CD4-positive, alpha-beta T cell treated with Interleukin-15 for 4 hours (primary cell): ENCODE measurements at places on chromosomes 7 and 10.

DNA sequence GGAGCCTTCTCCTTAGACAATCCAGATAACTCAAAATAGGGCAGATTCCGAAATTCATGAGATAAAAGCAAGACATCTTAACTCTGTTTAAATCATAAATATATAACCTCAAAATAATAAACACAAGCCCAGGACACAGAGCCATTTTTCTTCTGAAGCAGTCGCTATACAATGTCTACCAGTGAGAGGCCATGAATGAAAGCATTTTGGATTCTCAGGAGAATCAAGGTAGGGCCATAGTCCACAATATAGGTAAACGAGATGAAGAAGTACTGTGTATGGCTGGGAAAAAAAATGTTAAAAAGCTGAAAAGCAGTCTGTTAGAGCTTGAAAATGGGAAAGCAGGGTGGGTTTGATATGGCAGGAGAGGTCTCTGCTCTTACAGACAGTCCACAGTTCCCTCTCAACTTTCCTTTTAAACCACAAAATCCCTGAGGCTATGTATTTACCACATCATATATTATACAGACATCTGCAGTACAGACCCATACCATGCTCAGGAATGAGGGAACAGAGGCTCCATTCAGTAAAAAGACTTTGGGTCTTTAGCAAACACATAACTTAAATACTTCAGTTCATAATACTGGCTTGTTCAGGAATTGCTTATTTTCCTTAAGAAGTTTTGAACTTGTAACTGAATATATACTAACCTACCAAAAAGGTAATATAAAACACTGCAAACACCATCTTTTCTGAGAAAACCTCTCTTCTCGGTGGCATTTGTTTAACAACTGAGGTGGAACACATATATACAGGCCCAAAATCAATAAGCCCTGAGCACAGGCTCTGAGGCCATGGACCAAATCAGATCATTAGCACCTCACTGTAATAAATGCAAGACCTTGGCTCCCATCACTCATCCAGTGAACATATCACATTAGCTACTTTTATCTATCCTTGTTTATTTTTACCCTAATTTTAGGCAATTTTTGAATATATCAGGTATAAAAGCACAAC, 109.3 kb downstream of the SORBS1 start:
- no peak for DNase-seq

GRCh38 chr10:110634527-110635209, 9.5 kb upstream of the RBM20 start:
- DNase-seq: no peak

GRCh38 chr10:79452174-79452611, 6.8 kb upstream of the ZCCHC24 start:
- no peak for DNase-seq

DNA sequence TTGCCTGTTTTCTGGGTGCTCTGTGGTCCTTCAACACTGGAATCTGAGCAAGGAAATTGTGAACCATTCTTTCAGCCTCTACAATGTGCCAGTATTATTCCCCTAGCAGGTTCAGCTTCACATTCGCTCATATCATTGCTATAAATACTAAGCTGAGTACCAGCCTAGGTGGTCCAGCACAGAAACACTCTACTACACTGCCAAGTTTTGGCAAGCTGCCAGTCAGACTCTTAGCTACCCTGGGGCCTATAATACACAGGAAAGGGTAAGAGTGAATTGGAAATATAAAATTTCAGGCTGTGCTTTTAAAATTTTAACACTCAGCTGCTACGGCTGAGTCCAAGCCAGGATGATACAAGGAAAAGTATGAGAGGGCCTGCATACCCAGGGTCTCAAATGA, 49.9 kb upstream of the PPP1R3A start:
- no peak for DNase-seq

- DNase-seq: no peak
Observed at GRCh38 chr7:96739609-96740008, 30.0 kb upstream of the SEM1 start.

DNA sequence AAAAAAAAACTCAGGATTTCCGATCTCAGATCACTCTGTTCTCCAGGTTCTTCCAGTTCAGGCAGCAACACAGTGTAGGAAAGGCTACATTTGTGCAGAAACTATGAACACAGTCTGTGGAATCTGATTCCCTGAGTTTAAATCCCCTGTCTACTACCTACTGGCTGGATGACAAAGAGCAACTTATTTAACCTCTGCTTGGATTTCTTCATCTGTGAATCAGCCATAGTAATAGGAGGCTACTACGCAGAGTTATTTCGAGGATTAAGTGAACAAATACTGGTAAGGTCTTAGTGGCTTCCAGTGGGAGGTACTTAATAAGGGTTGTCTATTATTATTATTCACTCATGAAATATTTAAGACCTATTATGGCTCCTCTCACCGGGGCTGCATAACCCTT, 44.3 kb upstream of the PDCD4 start:
- no peak for DNase-seq

DNA sequence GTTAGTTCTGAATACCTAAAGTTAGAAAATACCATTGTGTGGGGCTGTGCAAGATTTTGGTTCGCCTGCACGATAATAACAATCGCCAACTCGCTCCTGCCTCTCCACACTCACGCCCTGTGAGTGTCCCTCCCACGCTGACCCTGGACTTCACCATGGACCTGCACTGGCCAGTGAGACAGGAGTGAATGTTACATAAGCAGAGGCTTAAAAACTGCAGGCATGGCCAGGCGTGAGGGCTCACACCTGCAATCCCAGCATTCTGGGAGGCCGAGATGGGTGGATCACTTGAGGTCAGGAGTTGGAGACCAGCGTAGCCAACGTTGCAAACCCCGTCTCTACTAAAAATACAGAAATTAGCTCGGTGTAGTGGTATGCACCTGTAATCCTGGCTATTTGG, 68.4 kb downstream of the TCERG1L start:
- no peak for DNase-seq

GRCh38 chr7:44196450-44196872, 4.3 kb upstream of the YKT6 start:
- DNase-seq: peak; percentile 26

- no peak for DNase-seq
Observed at GRCh38 chr10:22148961-22149360, 68.9 kb downstream of the EBLN1 start.

DNA sequence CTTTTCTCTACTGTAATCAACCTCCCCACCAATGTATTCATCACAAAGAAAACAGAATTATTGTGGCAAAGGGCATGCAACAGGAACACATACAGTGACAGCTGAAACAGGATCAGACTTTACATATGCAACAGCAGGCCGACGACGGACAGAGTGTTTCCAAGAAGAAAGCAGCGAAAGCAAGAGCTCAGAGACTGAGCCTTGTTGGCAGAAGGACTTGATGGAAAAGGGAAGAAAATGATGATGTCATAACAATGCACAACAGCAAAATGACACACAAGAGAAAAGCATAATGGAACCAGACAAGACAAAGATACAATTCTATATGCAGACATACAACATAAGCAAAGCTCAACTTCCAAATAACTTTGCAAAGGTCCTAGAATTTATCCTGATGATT, 106.5 kb downstream of the ARHGAP12 start:
- DNase-seq: no peak
